ENCODE measurements at places on chromosomes 2 and 18.

- no peak for DNase-seq
Measured at GRCh38 chr18:30591462-30591861, 451.1 kb downstream of the DSC3 start.

DNA sequence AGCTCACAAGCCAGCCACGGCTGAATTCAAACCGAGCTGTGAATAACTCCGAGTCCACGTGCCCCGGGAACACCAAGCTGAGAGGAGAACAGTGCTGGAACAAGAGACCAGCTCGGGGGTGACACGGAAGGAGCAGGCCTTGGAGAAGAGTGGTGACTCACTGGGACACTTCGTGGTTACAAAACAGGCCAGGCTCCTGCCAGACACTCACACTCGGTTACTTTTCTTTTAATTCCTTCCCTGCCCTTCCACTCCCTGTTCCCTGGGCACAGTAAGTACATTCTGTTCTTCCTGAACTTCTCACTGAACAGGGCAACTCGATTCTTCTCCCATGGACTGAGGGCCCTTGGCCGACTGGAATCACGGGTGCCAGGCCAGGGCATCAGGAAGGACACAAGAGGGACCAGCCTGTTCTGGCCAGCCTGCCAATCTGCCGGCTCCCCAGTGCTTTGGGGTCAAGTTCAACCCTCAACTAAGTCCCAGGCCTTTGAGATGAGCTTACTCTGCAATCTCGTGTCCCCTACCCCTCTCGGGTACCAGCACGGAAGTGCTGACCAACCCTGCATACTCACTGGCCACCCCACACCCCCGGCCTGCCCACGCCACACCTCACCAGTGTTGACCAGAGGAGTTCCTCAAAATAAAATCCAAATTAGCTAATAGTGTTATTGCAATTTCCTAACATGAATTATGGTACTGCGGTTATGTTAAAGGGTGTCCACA, 87.5 kb downstream of the TFCP2L1 start:
- DNase-seq = no peak

DNA sequence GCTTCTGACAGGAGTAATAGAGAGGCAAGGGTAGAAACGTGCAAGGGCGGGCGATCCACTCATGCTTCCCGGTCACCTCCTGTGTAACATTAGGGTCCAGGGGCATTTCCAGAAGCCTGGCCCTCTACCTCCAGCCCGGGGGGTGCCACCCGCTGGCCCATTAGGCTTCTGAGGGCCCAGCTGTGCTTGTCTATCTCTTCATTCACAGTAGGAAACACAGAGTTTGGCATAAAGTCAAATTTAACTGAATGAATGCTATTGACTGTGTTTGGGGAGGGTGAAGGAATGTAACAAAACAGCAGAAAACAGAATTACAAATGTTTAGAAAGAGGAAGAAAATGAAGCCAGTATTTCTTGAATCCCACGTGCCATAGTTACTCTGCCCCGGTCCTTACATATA, 112.4 kb upstream of the SLC66A3 start:
- no peak for DNase-seq

GRCh38 chr2:43074052-43074451, 152.4 kb downstream of the ZFP36L2 start:
- DNase-seq = no peak

DNA sequence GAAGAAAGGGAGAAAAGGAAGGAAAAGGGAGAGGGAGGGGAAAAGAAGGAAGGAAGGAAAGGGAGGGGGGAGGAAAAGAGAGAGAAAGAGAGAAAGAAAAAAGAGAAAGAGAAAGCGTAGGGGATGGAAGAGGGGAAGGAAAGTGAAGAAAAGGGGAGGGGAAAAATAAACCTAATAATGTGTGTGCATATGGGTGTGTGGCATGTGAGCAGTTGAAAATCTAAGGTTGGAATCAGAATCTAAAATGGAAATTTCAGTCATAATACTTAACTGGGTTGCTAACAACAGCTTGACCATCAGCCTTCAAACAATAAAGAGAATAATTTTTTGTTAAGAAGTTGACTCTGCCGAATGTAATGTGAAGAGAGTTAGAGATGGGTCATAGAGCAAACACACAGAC, 407.9 kb upstream of the SLC14A2 start:
- DNase-seq = no peak

DNA sequence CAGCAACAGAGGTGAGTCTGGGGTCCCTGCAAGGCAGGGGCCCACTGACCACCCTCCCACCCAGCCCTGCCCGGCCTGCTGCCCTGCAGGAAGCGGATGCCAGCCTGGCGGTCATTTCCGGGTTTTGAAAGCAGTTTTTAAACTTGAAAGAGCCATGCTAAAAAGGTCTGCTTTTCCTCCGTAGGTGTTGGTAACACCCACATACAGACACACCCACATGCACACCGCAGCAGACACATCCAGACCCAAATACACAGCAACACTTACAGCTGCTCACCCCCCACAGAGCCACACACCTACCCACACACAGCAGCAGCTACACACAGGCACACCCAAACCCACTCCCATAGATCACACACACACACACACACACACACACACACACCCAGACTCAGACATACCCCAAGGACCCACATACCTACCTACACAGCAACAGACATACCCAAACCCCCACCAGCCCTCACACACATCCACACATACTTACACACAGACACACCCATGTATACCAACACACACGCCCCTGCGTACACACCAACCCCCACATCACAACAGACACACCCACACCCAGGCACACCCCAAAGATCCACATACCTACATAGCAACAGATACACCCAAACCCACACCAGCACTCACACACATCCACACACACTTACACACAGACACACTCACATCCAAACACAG, 7.6 kb downstream of the ZFP36L2 start:
- DNase-seq = peak; percentile 79

GRCh38 chr2:154827286-154827685, 128.8 kb downstream of the KCNJ3 start:
- DNase-seq = no peak

- DNase-seq = peak; percentile 41
Measured at GRCh38 chr18:23689031-23689615, at the start of gene LAMA3. LAMA3 (plus strand) TSS chr18:23689453; CDS start chr18:23689684, 231 bp downstream.

GRCh38 chr2:151498178-151498577, 88.5 kb downstream of the RIF1 start:
- no peak for DNase-seq

GRCh38 chr2:15788830-15789229, 151.5 kb upstream of the MYCN start:
- no peak for DNase-seq

DNA sequence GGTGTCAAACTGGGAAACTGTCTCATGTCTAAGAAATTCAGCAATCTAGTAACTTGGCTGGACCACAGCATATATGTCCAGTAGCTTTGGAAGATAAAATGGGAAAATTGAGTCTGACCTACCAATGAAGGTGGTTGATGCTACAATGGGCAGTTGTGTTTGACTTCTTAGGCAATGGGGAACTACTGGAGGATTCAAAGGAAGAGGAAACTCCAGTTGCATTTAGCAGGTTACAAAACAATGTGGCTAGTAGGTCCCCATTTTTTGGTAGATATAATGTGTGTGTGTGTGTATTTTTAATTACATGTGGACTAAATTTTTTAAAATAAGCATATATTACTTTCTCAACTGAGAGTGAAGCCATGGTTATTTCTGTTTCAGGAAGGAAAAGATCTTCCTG, 427.7 kb downstream of the NBAS start:
- no peak for DNase-seq

GRCh38 chr18:50161597-50162205, 33.2 kb downstream of the MYO5B start:
- no peak for DNase-seq

- DNase-seq = no peak
Measured at GRCh38 chr2:55169359-55169758, 62.7 kb downstream of the CLHC1 start.

DNA sequence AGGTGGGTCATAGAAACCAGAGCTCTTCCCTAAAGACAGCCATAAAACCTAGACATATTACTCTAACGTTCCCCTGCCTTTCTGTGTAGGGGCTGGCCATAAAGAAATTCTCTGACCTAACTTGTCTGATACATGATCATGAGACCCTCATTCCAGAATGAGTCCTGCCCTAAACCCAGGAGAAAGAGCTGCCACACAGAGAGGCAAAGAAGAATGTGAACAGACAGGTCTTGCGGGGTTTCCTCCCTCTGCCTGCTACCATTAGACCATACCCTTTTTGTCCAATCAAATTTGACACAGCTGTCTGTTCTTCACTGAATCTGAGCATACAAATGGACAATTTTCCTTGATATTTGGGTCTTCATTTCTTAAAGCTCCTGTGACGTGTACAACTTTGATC, 198.8 kb upstream of the LHCGR start:
- no peak for DNase-seq

- DNase-seq = peak; percentile 63
Measured at GRCh38 chr2:24083567-24084385, 858 bp downstream of the TP53I3 start.

DNA sequence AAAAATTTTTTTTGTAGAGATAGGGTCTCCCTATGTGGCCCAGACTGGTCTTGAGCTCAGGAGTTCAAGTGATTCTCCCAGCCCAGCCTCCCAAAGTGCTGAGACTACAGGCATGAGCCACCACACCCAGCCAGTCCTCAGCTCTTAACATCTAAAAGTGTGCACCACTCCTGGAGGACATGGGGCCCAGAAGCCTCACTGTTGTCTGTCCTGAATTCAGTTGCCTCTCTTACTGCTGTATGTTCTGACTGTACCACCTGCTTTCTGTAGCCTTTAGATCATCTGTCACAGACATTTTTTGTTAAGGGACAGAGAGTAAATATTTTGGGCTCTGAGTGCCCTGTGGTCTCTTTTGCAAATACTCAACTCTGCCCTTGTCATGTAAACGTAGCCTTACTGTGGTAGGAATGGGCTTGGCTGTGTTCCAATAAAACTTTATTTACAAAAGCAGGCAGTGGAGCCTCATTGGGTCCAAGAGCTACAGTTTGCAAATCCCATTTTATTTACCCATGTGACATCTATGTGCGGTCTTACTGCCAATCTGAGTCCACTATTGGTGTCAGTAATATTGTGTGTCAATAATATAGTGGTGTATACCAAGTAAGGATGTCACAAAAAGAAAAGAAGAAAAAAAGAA, 38.1 kb downstream of the TMEM37 start:
- DNase-seq = no peak

DNA sequence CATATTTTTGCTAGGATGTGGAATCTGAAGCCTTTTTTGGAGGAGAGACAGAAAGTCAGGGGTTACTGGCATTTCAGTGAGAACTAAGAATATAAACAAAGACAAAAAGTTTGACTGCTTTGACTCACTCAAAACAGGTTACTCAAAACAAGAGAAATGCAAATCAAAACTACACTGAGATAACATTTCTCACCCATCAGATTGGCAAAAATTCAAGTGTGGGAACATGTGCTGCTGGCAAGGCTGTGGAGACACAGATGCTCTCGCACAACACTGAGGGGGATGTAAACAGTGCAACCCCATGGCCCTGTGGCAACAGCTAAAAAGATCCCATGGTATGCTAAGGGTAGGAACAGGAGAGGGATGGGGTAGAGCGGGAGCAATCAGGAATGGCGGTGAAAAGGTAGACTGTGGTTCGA, 86.6 kb downstream of the DTNB start:
- DNase-seq = peak; percentile 65

DNA sequence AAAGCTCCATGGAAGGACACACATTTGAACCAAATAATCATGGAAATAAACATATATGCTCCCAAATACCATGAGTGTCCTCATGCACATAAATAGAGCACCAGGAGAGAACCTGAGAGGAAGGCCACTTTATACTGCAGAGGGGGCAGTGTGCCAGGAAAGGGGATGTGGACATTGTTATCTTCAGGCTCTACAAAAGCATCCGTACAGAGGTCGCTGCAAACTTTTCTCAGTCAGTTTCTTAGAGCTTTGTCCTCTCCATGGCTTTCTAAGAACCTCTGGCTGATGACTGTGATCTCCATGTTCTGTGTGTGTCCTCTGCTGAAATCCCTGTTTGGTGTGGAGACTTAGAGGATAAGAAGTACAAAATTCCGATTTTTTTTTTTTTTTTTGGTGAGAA, 515.7 kb downstream of the CNTNAP5 start:
- no peak for DNase-seq
